ENCODE measurements at places on chromosomes 6 and 20. TPM values are rescaled to one million over a fixed set of nuclear protein-coding genes. Genes with fewer than 3 reads are reported as not detected.

DNA sequence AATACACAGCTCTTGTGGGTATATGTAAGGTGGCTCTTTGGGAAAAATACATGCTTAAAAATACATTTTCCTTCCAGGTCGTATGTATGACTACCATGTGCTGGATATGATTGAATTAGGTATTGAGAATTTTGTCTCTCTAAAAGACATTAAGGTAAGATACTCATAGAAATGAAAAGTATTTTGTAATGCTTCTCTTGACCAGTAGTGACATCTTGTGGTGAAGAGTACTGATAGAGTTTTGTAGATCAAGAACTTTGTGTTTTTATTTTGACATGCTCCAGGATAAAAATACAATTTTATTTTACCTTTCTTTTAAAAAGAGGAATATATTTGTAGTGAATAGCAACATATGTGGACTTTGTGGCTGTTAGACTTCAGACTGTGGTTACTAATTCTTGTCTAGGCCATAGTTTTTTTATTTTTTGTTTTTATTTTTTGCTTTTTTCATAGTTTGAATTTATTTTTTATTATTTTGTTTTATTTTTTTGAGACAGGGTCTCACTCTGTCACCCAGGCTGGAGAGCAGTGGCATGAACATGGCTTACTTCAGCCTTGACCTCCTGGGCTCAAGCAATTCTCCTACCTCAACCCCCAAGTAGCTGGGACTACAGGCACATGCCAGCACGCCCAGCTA lies 17.9 kb downstream of the RPF2 start:
- DNase-seq = no peak

DNA sequence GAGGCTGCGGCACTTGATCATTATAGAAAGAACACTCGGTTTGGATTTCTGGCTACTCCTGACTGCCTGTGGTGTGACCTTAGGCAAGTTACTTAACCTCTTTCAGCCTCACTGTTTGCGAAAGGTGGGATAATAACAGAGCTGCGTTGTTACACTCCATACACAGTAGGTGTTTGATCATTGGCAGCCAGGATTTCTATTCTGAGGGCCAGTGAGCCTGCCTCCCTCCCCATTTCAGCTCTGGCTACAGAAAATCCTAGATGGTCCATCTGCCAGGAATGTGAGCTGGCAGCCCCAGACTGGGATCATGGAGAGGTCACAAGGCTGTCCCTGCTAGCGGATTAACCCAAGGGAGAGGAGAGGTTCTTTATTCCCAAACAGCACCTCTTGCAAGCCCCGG lies 2.7 kb downstream of the KCNB1 start:
- no peak for DNase-seq

- no peak for DNase-seq
Observed at GRCh38 chr6:13216236-13217014, 111.9 kb downstream of the TBC1D7 start.

- no peak for DNase-seq
Observed at GRCh38 chr20:37762716-37763485, 69.1 kb downstream of the CTNNBL1 start.

GRCh38 chr6:143504369-143504768 lies 7.2 kb downstream of the FUCA2 start:
- no peak for DNase-seq

- no peak for DNase-seq
Observed at GRCh38 chr6:159400826-159401225, 231.6 kb downstream of the FNDC1 start.

- no peak for DNase-seq
Observed at GRCh38 chr6:167306401-167306998, 15.4 kb downstream of the UNC93A start.

GRCh38 chr6:135880066-135880972 lies 28.8 kb downstream of the PDE7B start:
- no peak for DNase-seq

The CD93 gene
- 0.04 TPM for total RNA-seq

The SUN5 gene
- total RNA-seq = not detected

The ISM1 gene
- 0.36 TPM for total RNA-seq

The SCUBE3 gene
- 35.3 TPM for total RNA-seq

The SPO11 gene
- not detected for total RNA-seq

The HLA-DQB2 gene
- not detected for total RNA-seq

The BHLHE23 gene
- not detected for total RNA-seq
